Left colon (tissue), 2 donors: ENCODE measurements at places on chromosomes 4 and X. TPM values are rescaled to one million over a fixed set of nuclear protein-coding genes. Genes with fewer than 3 reads are reported as not detected.

DNA sequence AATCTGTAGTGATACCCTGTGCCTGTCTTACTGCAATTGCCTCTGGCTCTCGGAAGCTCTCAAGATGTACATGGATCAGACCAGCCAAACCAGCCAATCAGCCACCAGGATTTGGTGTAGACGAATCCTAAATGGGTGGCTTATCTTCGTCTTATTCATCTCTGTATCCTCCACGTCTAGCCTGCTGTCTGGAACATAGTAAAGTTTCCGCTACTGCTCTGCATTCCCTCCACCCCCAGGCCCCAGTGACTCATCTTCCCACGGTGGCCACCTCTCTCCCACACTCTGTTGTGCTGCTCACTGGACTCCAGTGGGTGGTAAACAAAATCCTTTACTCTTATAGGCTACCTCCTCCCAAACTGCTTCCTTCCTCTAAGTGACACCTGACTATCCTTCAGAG is 37.8 kb downstream of the SEPTIN6 start:
- DNase-seq = no peak

DNA sequence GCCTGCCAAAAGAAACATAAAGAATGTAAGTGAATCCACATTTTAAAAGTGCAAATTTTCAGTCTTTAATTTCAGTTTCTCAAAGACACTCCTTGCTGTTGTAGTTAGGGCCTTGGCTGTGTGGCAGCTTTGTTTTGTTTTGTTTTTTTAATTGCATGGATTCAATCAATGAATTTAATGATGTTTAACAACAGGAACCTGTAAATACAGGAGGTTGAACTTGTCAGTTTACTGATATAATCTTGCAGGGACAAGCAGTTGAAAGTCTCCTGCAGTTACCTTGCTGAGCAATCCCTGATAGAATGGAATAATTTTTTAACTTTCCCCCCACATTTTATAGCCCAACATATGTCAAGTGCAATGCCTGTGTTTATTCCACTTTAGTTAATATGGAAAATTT is 528.3 kb upstream of the PCDH7 start:
- no peak for DNase-seq

- DNase-seq = no peak
Measured at GRCh38 chr4:74738464-74739143, 55.7 kb downstream of the BTC start.

The MAP7D2 gene
- total RNA-seq = 1.6 TPM

The F8A2 gene
- not detected for total RNA-seq

- no peak for DNase-seq
Measured at GRCh38 chrX:15524417-15524816, 23.8 kb downstream of the BMX start.

- DNase-seq = no peak
Measured at GRCh38 chr4:8538076-8538702, 42.0 kb upstream of the GPR78 start.

DNA sequence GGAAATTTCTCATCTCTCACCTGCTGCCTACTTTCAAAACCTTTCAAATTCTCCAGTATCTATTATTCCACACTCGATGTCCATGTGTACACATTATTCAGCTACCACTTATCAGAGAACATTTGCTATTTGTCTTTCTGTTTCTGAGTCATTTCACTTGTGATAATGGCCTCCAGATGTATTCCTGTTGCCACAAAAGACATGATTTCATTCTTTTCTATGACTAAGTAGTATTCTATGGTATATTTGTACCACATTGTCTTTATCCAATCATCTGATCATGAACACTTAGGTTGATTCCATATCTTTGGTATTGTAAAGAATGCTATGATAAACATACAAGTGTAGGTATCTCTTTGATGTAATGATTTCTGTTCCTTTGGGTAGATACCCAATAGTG is 310.1 kb upstream of the SPOCK3 start:
- no peak for DNase-seq
